Stimulated activated CD4-positive, alpha-beta T cell treated with anti-CD3 and anti-CD28 coated beads, Interleukin-1b, Interleukin-23, amount 100 ng/mL, for 1 hour (primary cell): ENCODE measurements at places on chromosomes 3 and 15.

DNA sequence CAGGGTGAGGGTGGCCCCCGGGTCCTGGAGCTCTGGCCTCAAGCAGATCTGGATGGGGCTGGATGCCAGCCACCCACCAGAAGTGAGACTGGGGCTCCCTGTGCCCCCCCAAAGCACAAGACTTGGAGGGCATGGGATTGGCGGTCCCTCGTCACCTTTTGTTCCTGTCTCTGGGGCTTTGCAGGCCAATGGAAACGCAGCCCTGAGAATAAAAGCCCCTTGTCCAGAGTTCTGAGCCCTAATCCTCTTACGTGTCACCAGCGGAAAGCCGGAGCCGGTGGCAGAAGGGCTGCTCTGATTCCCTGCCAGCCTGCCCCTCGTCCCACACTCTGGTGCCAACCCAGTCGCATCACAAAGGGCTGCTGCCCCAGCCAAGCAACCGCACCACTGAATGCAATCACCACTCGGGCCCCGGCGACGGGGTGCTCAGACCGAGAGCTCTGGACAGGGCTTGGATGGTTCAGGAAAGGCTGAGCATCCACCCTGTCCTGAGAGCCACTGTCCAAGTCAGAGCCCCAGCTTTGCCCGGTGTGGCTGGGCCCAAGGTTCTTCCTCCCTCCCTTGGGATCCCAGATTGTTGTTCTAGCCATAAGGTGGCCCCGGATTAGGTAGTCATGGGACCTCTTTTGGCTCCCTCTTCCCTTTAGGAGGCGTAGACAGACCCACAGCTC, 22.8 kb upstream of the ELP6 start:
- no peak for DNase-seq

GRCh38 chr3:158097081-158097592, 9.1 kb downstream of the SHOX2 start:
- DNase-seq = no peak

DNA sequence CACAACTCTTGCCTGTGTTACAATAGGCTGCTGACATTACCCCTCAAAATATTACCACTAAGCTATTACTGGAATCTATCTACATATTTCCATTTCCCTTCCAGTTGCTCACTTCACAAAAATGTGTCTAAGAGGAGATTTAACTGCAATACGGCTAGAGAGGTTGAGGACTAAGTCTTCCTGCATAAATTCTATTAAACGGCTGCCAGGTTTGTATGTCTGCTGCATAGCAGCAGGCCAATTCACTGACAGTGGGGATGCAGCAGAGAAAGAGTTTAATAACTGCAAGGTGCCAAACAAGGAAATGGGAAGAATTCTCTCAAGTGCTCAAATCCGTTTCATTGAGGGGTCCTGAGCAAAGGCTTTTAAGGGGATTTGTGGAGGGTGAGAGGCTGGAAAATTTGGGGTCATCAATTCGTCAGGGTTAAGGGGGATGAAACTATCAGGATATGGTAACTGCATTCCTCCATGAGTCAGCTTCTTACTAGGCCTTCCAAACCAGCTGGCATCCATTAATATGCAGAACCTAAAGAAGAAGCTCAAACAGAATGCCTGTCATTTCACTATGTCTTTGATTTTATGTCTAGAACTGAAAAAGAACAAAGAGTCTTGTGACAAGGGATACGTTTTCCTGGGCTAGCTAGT, 675.6 kb downstream of the TBL1XR1 start:
- DNase-seq = no peak

DNA sequence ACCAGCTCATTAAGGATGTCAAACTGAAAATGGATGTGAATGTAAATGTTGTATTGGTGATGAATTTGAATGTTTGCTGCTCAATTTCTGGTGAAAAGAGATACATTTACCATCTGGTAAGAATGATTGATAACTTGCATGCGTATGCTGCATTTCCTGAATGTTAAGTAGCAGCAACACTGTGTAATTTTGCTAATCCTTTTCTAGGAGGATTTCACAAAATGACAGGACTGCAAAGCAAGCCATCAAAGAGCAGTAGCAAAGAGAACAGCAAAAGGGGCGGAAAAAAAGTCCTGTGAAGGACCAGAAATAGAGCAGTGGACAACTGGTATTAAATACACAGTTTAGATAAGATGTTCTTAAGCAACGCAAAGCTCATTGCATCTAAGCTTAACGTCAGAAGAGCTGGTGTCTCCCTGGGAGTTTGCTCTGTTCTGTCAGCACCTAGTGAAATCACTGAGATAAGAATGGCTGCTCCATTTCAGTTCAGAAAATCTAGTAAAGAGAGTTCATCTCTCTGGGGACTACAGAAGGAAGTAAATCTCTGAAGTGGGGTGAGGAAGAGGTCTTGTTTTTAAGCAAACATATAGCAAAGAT, 23.5 kb upstream of the PAQR5 start:
- no peak for DNase-seq

- DNase-seq = no peak
Measured at GRCh38 chr15:95975212-95975611, 355.3 kb upstream of the NR2F2 start.

DNA sequence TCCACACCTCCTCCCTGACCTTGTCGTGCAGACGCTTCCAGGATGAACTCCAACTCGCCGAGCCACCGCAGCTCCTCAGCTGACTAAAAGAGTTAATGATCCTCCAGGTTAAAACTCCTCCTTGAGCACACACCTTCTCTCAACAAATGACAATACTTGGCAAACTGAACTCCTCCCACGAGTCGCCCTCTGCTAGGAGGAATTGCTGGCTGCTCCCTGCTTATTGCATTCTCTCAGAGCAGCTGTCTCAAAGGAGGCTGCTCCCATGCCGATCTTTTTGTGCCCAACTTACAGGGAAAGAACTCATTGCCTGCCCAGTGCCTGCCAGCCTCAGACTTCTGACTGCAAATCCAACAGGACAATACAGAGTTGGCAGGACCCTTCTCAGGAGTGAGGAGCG, at the start of gene ATP13A4:
ATP13A4 (minus strand) TSS at position 85 of the 400 bp plus-strand sequence. CDS start 96 bp downstream, outside the sequence.
- DNase-seq = no peak

DNA sequence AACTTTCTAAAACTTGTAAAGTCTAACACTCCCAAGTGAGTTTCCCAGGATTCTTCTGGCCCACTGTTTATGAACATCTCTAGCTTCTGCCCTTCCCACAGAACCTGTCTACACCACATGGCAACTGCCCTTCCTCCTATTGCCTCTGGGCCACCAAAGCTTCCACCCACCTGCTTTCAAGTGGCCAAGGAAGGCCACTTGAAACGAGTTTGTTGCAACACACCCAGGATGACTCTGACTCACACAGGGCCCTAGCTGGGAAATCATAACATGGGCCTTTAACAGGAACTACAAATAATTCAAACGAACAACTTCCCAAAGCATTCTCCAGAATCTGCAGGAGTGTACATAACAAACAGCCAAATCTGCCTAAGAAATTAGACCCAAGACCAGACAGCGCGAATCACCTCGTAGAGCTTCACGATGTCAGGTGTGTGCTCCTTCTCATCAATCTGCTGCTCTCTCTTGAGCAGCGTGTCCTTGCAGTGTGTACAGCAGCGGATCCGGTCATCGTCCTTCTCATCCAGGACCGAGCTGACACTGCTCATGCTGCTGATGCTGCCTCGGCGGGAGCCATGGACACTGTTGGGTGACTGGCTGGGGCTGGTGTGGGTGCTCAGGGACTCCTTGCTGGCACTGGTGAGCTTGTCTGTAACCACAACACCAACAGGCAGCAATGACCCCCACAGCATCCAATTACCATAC, 16.8 kb downstream of the RBSN start:
- DNase-seq = no peak

GRCh38 chr3:114319453-114319852, 25.6 kb downstream of the TIGIT start:
- DNase-seq = no peak

- no peak for DNase-seq
Measured at GRCh38 chr3:23594894-23595670, 210.7 kb upstream of the UBE2E1 start.

- DNase-seq = no peak
Measured at GRCh38 chr3:133487204-133487603, 86.3 kb upstream of the CDV3 start.

GRCh38 chr15:55282284-55282833, 7.3 kb downstream of the RAB27A start:
- DNase-seq = no peak

- no peak for DNase-seq
Measured at GRCh38 chr3:188937389-188937788, 234.4 kb upstream of the TPRG1 start.

GRCh38 chr15:81375461-81375860, 1.4 kb upstream of the TMC3 start:
- no peak for DNase-seq

GRCh38 chr3:166526881-166527280, 689.7 kb upstream of the BCHE start:
- DNase-seq = no peak

- DNase-seq = no peak
Measured at GRCh38 chr3:31482493-31483200, 50.1 kb upstream of the STT3B start.

DNA sequence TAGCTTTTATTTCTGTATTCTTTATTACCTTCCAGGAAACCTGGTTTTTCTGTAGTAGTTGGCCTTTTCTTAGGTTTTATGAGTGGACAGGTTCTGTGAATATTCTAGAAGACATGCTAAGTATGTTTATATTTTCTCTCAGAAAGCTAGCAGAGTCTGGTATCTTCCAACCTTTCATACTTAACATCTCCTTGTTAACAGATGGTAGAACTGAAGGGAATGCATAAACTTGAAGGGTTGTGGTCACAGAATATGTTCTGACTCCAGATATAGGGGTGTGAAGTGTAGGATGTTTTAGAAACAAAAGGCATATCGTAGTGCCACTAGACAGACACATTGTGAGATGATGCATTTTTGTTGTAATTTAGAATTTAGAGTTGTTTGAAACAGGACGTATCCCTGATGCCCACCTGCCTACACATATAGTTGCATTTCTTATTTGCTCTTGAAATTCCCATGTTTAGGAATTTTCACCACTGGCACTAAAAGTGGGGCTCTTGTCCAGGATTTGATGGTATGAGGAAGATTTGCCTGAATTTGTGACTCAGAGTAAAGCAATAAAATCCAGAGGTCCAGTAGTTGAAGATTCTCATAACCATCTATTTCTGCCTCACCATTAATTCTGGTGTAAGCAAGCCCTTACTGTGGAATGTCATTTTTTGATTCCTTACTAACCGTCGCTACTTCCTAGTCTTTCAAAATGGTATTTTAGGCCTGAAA, 274.5 kb downstream of the FEZF2 start:
- no peak for DNase-seq

- no peak for DNase-seq
Measured at GRCh38 chr3:120239644-120240043, 45.4 kb downstream of the GPR156 start.

DNA sequence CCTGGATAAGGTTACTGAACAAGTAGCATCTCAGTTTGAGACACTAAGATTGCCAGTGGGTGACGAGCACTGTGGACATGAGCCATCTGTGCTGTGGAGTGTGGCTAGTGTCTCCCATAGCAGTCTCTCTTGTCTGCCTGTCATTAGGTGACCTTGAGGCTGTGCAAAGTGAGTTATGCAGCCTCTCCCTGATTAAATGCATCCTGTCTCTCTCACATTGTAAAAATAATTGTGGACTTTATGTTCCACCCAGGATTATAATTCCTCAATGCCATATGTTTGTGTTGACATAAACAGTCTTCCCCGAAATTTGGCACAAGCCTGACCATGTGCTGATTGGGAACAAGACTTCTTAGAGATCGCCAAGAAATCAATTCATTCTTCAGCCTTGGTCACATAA, 168.9 kb downstream of the MYRIP start:
- no peak for DNase-seq

DNA sequence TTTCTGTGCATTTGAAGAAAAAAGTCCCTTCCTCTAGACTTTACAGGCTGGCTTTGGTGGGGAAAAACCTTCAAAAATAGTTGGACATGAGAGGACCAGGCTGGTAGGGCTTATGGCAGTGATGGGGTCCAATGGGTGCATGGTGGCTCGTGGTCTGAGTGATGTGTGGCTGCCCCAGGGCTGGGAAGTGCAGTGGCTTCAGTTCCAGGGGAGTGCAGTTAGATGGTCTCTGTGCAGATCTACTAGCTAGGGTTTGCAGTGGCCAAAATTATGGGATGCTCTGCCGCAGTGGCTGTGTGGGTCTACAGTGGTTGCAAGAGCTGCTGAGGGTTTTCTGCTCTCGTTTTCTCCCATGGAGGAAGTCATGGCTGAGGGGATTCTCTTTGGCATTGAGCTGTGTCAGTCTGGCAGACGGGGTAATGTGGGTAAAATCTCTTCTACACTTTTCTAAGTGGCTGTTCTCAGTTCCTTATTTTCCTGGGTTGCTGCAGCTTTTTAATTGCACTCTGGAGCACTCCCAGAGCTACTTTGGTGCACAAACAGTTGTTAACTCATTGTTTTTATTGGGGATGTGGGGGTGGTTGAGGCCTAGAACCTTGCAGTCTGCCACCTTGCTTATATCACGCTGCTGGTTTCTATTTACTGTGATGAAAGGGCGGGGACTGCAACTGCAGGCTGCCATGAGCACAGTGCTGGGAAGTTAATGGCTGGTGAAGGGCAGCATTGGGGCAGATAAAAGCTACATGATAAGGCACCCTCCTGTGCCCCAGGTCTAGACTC, 1324.6 kb downstream of the NSUN3 start:
- DNase-seq = no peak

GRCh38 chr3:52774901-52775864, 2.2 kb upstream of the ITIH1 start:
- DNase-seq = no peak

DNA sequence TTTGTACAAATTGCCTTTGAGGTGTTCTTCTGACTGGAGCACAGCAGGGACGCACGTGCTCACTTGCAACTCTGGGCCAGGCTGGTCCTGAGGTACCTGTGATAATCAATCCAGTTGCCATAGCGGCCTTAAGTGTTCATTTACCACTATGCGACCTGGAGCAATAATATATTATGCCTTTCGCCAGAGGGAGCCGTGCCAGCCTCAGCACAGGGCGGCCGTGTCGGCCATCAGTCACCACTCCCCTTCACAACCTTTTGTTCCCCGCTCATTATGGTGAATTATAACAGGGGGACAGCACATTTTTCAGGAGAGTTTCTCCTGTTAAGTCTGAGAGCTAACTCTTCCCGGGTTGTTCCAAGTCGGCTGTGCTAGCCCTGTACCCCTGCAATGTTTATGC, 289.7 kb downstream of the RORA start:
- no peak for DNase-seq

- no peak for DNase-seq
Measured at GRCh38 chr3:161940621-161940965, 444.0 kb downstream of the OTOL1 start.

- DNase-seq = no peak
Measured at GRCh38 chr3:172528677-172529076, 5.4 kb upstream of the TNFSF10 start.

DNA sequence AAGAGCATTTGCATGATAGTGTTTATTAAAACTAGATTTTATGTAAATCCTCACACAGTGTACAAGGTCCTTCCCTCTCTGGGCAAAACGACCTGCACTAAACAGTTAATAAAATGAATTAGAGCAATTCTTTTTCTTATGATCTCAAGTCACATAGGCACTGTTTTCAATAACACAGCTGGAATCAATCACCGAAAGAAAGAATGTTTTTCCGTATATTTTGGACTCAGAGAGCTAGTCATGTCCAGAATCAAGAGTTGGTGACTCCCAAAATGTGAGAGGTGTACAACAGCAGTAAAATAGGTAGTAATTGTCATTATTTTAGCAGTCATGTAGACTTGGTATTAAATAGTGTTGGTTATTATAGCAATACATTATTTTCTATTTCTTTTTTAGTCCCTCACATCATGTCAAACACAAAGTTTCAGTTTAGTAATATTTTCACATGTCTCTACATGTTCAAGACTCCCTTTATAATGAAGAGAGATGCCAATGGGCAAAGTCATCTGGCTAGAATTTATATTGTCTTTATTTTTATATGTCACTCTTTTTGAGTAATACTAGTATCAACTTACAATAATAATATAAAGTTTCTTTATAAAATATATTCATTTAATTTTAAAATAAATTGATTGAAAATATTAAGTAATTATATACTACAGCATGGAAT, 448.6 kb upstream of the CDIN1 start:
- DNase-seq = no peak
